Nucleus accumbens (tissue), 56 donors: ENCODE measurements at places on chromosomes 5 and 9.

DNA sequence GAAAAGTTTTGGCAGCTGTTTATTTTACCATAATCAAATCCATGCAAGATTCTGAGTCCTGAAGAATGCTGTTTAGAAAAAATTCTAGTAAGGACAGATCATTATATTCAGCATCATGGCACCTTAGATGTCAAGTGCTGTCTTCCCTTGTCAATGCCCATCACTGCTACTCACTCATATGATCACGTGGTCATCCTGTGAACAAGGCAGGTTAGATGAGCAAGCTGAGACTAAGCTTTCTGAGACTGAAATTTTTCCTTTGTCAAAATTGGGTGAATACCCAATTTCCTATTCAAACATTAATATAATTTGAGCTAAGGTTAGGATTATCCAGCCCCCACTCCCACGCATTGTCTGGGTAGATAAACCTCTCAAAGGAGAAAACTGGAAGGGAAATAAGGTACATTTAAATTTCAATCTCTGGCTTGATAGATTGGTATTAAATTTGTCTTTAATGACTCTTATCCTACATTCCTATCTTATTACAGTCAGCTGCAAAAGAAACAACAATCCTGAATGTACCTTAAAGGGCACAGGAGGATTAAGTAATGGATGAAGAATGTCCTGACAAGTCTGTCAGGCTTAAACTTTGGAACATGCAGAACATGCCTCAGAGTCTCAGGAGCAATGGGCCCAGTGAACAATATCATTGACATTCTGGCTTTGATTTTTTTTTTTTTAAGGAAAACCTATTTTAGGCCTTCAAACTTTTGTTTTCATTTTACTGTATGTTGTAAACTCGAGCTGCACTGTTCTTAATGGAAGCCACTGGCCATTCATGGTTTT lies 148.7 kb upstream of the RANBP3L start:
- no peak for DNase-seq

- DNase-seq: no peak
Observed at GRCh38 chr5:9545136-9545991, 511 bp downstream of the SEMA5A start.

DNA sequence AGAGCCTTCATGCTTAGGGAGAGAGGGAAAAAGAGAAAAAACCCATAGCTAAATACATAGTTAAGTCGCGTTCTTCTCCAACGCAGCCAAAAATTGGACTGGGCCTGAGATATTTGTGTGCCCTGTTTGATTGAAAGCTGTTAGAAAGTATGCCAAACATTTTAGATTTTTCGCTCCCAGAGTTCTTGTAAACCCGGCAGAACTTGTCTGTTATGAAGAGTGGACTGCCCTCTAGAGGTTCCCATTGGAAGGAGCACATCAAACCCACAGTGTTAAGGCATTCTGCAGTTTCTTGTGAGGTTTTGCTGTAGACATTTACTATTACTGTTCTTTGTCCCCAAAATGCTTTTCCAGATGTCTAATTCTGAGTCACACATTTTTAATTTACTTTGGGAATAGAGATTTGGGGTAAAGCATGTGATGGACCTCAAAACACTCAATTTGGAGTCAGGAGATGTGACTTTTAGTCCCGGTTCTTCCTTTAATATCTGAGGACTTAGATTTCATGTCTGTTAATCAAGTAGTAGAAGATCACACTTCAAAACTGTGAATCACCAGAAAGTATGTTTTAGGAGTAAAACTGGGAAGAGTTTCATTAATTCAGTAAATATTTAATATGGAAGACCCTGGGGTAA lies 96.6 kb downstream of the PCSK1 start:
- peak; percentile 19 for DNase-seq

DNA sequence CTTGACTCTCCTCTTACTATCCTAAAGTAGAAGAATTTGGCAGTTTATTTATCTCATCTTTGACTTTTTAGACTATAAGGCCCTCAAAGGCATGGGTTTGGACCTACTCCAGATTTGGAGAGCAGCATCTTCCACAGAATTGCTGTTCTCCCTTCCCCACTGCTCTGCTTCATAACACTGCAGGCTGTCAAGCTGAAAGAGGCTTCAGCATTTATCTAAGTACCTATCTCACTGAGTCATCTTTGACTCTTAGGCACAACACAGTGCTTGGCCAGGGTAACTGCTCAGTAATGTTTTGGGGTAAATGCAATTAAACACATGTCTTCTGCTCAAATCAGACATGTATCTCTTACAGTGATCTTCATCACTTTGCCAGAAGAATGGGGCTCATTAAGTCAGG lies 60.6 kb downstream of the GRIN3A start:
- no peak for DNase-seq

GRCh38 chr5:164090358-164090757 lies 584.9 kb downstream of the MAT2B start:
- no peak for DNase-seq

DNA sequence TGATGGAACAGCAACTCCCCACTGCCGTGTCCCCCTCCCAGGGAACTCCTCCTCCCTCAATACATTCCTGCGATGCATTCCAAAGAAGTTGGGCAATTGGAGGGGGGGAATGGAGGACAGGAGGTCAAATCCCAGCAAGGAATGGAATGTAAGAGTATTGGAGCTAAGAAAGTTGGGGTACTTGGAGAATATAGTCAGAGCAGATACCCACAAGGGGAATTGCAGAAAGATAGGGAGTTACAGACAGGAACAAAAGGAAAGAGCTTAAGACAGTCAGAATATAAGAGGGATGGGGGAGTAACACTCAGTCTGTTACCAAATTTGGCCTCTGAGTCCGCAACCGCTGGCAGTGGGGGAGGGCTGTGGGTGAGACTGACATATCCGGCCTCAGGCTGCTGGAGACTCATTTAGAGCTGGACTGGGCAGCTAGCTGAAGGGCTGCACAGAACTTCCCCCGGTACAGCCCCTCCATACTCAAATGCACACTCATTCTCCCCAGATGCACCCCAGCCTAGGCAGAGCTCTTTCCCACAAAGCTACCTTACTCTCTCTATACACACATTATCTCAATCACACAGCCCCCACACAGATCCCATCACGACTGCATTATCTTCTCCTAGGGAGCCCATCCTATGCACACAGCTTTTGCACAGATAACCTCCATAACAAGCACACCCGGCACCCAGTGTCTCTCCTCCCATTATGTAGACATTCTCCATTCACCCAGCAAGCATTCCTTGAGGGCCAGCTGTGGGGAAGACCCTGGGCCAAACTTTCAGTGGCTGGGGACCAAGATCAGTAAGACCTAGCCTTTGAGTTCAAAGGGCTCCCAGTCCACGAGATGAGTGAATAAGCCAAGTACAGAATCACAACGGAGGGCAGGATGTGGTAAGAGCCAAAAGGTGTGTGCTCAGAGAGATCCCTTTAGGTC lies 3.7 kb downstream of the TLN1 start:
- DNase-seq: peak; percentile 5

DNA sequence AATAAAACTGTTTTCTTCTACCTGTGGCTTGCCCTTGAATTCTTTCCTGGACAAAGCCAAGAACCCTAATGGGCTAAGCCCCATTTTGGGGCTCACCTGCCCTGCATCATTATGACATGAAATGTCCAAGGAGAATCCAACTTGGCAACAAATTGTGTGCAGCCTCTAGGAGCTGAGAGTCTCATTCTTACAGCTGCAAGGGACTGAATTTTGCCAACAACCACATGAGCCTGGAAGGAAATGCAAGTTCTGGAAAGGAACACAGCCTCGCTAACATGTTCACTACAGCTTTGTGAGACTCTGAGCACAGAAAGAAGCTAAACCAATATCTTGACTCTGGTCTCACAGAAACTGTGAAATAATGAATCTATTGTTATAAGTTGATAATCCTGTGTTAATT lies 94.8 kb upstream of the CDH12 start:
- no peak for DNase-seq

DNA sequence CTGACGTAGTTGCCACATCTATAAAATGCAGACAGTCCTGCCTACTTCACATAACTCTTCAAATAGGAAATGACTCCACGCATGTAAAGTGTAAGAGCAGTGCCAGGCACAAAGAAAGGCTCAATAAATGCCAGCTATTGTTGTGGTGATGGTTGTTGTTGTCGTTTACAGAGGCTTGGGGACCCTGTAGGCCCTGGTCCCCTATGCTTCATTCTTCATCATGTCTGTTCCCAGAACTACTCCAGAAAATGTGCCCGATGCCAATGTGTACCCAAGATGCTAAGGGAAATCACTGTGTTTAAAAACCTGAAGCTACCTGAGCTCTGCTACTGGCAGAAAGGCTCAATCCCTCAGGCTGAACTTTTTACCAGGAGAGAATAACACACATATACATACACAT lies 9.1 kb downstream of the SLIT3 start:
- DNase-seq: no peak

DNA sequence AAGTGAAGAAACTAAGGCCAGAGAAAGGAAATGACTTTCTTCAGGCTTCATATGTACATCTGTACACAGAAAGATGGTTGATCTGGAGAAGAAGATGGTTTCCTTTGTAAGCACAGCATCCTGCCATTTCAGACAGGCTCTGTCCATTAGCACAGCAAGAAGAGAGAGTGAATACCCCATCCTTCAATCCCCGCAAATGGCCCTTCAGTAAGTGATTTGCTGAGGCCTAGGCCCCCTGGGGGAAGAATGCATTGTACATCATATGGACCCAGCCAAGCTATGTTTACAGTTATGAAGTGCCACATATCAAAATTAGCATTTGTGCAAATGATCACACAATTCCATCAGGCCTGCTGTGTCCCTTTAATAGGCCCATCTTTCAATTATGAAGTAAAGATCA lies 657.4 kb downstream of the BRINP1 start:
- no peak for DNase-seq

DNA sequence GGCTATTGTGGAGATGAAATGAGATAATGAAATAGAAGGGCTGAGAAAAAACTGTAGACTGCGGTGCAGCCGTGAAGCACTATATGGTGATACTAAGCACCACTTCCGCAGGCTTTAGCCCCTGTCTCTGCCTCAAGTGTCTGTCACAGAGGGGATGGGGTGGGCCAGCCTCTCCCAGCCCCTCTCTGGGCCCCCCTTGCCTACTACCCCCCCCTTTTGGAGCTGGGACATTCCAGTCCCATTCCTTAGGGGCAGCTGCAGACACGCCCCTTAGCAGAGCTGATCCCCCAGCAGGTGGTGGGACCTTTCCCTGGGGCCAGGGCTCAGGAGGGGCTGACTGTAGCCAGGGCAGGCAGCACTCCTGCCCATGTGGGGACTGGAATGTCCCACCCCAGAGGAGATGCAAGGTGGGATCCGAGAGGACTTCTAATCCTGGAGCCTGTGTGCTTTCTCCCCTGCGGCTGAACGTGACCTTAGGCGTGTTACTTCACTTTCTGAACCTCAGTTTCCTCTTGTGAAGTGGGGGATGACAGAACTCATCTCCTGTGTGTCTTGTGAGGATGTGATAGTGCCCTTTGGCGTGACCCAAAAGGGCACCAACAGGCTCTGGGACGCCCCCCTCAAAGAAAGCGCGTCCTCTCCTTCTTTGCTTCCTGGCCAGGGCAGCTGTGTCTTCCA lies 1.9 kb downstream of the N4BP3 start:
- no peak for DNase-seq

DNA sequence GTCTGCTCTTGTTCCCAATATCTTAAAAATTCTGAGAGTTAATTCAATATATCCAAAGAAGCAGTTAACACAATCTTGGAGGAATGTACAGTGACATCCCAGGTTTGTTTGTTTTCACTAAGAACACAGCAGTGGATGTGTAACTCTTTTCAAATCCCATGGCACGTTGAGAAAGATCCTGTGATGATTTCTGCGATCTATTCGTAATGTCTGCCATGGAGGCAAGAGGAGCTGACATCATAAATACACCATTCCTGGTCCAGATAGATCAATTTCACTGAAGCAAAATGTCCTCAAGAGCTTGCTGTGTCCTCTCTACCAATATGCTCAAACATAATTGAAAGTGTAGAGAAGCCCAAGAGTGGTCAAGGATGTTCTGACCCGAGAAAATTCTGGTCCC lies 252.8 kb upstream of the TRIM32 start:
- DNase-seq: no peak

- DNase-seq: no peak
Observed at GRCh38 chr5:44329716-44330115, 59.5 kb downstream of the FGF10 start.

DNA sequence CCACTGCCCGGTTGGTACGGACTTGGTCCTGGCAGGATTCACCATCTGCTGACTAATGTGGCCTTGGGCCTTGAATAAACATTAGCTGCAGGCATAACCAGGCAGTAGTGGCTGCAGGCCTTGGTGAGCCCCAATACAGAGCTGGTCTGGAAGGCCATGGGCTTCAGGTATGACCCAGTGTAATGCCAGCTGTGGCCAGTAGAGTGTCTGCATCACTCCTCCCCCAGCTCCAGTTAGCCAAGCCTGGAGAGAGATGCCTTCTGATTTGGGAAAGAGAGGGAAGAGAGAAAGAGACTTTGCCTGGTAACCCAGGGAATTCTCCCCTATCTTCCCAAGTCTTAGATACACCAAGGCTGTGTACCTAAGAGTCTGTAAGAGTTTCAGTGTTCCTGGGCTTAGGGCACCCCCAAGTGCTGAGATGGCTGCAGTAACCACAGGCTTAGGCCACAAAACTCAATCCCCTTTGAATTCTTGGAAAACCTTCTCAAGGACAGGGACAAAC lies 5.6 kb upstream of the C5 start:
- no peak for DNase-seq

- no peak for DNase-seq
Observed at GRCh38 chr5:177607452-177608192, 7.7 kb downstream of the B4GALT7 start.

DNA sequence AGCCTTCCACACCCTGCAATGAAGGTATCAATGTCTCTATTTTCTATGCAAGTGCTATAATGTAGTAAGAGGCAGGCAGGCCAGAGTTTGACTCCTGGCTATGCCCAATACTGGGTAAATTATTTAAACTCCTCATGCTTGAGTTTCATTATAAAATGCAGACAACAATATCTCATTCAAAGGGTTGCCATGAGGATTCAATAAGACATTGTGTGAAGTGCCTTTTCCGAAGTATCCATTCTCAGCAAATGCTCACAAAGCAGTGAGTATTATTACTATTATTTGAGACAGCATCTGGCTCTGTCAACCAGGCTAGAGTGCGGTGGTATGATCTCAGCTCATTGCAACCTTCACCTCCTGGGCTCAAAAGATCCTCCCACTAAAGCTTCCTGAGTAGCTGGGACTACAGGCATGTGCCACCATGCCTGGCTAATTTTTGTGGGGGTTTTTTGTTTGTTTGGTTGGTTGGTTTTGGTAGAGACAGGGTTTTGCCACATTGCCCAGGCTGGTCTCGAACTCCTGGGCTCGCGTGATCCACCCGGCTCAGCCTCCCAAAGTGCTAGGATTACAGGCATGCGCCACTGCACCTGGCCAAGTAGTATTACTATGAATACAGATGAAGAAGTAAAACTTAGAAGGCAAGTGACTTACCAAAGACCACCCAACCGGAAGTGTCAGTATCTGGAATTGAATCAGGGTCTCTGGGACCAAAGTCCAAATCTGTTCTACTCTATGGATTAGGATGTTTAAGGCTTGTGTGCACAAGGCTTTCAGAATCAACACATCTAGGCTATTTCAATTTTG lies 18.8 kb downstream of the ADAM19 start:
- no peak for DNase-seq
